ENCODE measurements at places on chromosomes 6 and 20.
A peak's percentile ranks its signal among the peaks of the same experiment; 100 is the strongest.

DNA sequence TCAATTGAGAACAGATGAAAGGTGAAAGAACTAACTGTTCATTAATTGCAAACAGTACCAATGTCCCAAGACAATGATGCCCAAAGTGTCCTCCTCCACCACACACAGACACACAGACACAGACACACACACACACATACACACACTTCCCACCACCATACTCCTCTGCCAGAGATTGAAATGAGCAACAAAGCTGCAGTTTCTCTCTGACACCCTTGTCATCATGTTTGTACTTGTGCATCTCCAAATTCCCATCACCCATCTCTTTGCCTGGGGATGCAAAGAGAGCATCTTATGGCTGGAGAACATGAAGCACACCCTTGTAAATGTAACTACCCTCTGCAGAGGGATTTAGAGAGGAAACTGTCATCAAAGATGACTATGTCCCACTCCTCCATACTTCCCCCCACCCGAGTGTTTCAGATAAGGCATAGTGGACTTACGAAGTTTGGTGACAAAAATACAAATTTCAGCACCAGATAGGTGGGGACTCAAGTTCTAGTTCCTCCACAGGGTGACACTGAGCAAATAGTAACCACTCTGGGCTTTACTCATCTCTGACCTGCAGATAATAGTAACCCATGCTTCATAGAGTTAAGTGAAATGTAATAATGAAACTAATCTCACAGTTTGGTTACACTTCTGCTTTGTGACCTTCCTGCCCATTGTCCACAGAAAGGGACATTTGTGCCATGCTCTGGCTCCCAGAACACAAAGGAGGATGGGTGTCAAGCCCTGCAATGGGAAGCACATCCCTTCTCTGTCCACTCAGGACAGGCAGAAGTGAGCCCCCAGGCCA, 8.7 kb downstream of the MAFB start:
- no peak for DNase-seq

GRCh38 chr6:26581164-26581915, 15.4 kb upstream of the ABT1 start:
- no peak for DNase-seq

- no peak for DNase-seq
Observed at GRCh38 chr6:148186916-148187315, 155.7 kb upstream of the SASH1 start.

- DNase-seq: peak; percentile 48
Observed at GRCh38 chr20:43955062-43955749, 40.6 kb downstream of the TOX2 start.

DNA sequence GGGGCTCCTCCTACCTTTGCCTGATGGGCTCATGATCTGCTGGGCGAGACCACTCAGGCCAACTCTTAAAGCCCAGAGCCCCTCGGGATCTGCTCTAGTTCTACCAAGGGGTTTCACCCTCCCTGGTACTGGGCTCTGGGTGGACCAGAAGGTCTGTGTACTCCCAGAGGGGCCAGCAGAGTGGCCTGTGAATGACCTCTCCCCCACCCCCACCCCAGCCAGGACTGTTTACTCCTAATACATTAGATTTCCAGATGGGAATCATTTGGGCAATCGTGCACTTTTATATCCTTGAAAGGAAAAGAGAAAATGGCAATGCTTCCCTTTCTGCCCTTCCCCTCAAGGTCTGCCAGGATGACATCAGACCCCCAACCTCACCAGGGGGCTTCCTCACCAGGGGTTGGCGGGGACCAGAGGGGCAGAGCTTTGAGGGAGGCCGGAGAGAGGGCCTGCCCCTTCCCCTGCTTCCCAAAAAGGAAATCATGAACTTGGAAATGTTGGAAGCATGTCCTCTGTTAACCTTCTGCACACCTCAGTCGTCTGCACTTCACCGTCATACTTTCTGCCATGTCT, 37.1 kb upstream of the PMEPA1 start:
- DNase-seq: no peak

DNA sequence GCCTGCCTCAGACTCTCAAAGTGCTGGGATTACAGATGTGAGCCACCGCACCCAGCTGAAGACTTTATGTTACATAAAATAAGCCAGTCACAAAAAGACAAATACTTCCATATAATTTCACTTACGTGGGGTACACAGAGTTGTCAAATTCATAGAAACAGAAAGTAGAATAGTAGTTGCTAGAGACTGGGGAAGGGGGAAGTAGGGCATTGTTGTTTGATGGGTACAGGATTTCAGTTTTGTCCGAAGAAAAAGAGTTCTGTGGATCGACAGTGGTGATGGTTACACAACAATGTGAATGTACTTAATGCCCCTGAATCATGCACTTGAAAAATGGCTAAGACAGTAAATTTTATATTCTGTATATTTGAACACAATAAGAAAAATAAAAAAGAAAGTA, 41.6 kb upstream of the ANKEF1 start:
- no peak for DNase-seq

DNA sequence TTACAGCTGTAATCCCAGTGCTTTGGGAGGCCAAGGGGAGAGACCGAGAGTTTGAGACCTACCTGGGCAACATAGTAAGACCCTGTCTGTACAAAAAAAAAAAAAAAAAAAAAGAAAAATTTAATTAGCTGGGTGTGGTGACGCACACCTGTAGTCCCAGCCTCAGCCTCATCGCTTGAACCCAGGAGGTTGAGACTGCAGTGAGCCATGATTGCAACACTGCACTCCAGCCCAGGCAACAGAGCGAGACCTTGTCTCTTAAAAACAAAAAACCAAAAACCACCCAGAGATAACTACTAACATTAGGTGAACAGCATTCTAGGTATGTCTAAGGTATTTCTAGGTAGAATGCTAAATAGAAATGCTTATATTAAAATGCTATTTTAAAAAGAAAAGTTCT, 21.0 kb upstream of the PI16 start:
- DNase-seq: no peak

GRCh38 chr6:159229651-159230051, 60.5 kb downstream of the FNDC1 start:
- no peak for DNase-seq

- DNase-seq: peak; percentile 29
Observed at GRCh38 chr20:43752561-43753301, 25.9 kb upstream of the GTSF1L start.

DNA sequence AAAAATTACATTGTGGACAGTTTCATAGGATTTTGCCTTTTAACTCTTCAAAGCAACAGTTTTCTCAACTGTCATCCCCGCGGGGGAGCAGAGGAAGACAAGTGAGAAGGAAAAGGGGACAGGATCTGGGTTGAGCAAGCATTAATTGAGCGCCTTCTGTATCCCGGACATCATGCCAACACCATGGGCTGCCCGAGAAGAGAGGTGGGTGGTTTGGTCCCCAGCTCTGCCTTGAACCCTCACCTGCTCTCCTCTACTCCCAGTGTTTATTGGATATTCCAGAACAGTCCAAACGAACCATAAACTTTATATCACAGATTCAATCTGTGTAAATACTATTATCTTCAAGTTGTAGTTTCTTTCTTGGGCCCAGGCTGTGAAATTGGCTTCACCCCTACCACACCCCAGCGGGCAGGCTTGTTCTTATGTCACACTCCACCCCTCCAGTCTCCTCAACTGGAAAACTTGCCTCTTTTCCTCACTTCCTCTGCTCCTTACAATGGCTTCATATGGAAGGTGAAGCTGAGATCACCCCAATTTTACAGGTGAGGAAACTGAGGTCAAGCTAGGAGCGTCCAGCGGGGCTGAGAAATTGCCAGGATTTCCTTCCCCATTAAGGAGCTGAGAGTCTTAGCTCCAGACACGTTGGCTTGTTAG, 6.0 kb downstream of the PCK1 start:
- DNase-seq: no peak

DNA sequence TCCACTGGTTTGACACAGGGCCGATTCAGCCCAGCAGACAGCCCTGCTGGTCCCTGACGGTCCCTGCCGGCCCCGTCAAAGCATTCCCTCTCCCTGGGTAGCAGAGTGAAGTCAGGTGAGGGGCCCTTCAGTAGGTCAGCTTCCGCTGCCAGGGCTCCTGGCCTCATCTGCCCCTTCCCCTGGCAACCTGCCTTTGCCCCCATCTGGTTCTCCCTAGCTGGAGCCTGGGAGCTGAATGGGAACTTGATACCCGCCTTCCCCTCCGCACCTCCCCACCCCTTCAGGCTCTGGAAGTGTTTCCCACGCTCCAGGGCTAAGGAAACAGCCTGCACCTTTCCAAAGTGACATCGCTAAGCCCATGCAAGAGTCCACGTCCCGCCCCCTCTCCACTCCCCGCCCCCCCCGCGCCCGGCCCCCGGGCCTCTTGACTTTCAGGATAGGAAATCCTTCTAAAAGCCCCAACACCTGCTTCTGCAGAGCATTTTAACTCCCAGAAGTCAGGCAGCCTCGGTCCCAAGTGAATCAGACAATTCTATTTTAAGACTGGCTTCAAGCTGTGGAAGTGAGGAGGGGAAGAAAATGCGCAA, 53.3 kb downstream of the ISM1 start:
- no peak for DNase-seq

- no peak for DNase-seq
Observed at GRCh38 chr20:11826334-11826733, 91.4 kb upstream of the BTBD3 start.

- DNase-seq: no peak
Observed at GRCh38 chr6:73923905-73924485, 228.0 kb downstream of the CD109 start.

- no peak for DNase-seq
Observed at GRCh38 chr20:51802170-51802751, at the start of gene SALL4. Gene SALL4, minus strand, starts transcription at chr20:51802521. Its CDS starts 113 bp downstream, at chr20:51802408.

GRCh38 chr6:62283365-62283764, 2.7 kb downstream of the KHDRBS2 start:
- DNase-seq: no peak

Data from activated CD4-positive, alpha-beta T cell treated with anti-CD3 and anti-CD28 coated beads, Interleukin-2, amount 10 ng/mL, durations not matched to agents 7 days and 5 days (primary cell).